GM04503 (cell line): ENCODE measurements at places on chromosomes 7 and 10.

DNA sequence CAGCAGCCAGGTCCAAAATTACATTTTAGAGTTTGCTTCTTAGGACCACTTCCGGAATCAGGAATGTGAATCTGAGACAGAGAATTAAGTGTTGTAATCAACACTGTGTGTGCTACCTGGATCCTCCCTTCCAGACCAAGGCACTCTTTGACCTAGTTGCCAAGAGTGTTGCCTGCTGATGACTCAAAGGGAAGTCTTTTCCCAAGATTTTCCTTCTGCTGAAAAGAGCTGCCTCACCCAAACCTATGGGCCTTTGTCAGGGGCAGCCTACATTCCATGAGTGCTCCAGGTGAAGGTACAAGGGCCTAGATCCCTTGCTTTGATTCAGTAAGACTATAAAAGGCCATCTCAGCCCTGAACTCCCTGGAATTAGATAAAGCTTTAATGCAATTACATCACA is 712.5 kb upstream of the ANKRD30A start:
- no peak for DNase-seq

DNA sequence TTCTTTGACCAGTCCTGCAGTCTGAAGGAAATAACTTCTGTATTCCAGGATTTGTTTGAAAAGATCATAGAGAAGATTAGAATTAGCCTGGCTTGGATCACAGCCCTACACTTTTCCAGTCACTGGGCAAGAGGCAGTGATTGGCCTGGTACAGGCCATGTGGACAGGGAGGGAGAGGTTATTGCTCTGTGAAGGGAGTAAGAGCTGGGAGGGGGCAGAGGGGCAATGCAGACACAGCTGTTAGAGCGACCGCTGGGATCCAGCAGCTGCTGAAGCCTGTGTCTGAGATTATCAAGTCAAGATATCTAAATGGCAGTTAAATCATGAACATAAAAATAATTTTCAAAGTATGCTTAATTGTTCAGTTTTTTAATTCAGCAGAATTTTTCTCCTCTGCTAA is 257.3 kb downstream of the SDK1 start:
- DNase-seq: no peak

DNA sequence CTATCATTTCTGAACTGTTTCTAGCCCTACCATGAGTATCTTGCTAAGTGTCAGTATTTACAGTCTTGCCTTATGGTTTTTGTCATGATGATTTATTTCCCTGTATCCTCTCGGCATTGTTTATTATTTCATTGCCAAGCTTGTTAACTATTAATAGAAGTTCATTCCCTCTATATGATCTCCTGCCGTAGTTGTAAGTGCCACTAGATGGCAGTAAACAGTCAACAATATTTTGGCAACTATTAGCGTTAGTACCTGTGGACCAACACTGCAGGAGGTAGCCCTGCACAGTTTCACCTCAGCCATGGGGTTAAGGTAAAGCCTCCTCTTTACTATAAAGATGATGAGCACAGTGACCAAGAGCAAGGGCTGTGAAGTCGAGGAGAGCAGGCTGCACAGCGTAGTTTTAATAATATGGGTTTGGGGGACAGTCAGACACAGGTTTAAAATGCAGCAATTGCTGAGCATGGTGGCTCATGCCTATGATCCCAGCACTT is 26.1 kb upstream of the CCNJ start:
- peak; percentile 10 for DNase-seq

DNA sequence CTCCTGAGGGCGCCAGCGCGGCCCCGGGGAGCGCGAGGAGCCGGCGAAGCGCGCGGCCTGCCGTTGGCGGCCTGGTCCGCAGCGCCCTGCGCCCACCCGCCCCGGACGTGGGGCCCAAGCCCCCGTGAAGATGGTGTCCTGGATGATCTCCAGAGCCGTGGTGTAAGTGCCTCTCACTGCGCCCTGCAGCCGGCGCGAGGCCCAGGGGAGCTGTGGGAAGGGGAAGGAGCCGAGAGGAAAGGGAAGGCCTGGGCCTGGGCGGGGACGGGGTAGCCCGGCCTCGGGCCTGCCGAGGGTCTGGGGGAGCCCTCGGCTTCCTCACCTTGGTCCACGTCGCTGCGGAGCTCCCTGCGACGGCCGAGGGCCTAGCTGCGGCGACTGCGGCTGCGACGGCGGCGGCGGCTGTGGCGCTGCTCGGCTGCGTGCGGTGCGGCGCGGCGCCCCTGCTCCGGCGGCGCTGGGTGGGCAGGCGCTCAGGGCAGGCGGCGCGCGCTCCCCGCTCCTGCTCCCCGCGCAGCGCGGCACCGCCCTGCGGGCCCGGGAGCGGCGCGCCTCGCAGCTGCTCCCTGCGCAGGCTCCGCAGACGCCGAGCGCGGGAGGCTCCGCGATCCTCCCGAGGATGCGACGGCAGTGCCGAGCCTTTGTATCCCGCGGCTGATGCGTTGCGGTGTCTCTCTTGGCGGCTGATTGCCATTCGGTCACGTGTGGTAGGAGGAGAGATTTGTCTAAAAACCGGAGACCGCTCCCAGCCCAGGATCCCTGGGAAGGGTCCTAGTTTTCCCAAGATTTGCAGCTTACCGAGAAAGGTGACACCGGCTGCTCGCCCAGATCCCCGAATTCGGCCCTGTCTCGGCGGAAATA is 445 bp downstream of the REEP3 start:
- DNase-seq: peak; percentile 24

GRCh38 chr7:128036226-128036940 is 5.1 kb upstream of the LRRC4 start:
- DNase-seq: no peak

GRCh38 chr7:91263384-91264045 is 718 bp upstream of the FZD1 start:
- DNase-seq: no peak

- no peak for DNase-seq
Measured at GRCh38 chr7:156611014-156612010, 29.3 kb upstream of the RNF32 start.

DNA sequence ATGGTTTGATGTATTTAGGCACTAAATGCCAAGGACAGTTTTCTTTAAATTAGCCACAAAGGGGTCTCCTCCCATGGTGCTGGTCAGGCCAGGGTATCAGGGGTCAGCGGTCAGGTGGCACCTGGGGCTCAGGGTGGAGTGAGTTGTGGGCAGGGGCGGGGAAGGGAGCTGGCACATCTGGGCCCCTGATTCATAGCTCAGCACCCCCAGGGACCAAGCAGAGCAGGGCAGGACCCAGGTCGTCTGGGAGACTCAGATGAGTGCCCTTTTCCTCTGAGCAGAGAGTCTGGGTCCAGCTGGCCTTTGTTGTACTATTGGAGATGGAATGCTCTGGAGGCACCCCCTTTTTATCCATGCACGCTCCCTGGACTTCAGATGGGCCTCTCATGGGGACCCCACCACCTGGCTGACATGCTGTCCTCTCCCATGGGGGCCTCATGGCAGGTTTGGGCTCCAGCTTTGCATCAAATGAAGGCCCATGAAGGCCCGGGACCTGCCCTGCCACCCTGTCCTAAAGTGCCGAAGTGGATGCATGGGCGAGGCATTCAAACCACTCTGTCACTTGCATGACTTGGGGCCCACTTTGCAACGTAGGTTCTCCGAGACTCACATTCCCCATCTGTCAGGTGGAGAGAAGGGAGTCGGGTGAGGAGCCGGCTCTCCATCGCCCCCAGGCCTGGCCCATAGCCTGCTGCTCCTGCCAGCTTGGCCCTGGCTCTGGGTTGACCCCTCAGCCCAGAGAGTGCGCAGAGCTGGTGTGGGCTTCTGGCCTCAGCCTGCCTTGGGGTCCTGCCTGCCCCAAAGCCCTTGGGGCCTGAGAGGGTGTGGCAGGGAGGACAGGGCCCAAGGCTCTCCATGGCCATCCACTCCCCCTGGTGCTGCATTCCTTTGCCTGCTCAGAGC is 66.4 kb downstream of the RAMP3 start:
- no peak for DNase-seq

DNA sequence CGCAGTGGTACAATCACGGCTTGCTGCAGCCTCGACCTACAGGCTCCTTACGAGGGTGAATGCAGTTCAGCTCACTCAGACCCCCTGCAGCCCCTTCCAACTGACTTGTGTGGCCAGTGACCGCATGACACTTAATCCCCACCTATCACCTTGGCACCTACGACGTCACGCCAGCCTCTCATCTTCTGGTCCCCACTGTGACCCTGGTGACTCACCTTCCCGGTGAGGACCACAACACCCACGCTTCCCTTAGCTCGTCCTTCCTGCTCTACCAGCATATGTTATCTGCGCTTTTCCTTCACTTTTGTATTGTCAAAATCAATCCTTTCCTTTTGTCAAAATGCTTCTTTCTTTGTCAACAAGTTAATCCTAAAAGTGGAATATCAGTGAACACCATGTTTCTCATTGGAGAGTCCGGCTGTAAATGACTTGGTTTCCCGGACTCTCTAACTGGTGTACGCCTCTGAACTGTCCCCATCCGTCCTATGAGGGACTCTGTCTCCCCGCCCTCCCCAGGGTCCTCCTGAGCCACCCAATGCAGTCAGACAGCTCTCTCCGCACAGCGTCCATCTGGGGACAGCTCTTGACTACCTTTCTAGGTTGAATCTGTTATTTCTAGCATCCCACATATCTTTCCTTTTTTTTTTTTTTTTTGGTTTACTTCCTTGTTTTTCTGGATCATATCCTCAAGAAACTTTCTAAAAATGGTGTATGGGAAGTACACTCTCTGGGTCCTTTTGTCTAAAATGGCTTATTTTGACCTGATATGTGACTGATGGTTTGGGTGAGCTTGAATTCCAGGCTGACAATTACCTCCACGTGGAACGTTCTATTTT is 37.3 kb downstream of the CFAP46 start:
- DNase-seq: no peak

DNA sequence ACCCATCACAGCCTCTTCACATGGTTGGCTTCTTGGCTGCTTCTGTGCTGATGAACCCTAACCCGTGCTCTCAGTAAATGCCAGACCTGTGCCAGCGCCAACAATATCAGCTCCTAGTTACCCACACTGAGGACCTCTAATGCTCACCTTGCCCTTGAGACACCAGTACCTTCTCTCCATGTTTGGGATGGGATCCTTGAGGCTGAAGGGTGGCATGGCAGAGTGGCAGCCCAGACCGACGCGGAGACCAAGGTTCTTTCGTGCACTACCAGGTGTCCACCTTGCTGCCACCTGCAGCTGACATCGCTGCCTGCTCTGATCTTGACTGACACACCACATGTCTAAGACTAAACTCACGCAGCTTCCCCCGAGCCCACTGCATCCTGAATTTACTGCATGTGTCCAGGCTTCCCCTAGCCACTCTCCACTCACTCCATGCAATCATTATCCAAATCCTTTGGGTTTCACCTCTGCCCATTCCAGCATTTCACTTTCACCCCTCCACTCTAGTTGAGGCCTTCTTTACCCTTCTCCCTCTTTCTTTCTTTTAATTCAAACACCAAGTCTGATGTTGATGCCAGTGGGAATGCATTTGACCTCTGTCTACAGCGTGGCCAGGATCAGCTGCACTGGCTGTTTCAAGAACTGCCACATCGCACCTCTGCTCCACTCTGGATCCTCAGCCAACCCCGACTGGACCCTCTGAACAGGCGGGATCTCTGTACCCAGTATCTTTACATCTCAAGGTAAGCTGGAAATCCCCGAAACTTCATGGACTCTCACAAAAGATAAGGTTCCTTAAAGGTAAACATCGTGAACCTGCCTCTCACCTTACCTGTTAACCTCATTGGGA is 294.9 kb downstream of the GLRX3 start:
- no peak for DNase-seq

- no peak for DNase-seq
Measured at GRCh38 chr10:7892146-7892545, 73.8 kb downstream of the TAF3 start.

DNA sequence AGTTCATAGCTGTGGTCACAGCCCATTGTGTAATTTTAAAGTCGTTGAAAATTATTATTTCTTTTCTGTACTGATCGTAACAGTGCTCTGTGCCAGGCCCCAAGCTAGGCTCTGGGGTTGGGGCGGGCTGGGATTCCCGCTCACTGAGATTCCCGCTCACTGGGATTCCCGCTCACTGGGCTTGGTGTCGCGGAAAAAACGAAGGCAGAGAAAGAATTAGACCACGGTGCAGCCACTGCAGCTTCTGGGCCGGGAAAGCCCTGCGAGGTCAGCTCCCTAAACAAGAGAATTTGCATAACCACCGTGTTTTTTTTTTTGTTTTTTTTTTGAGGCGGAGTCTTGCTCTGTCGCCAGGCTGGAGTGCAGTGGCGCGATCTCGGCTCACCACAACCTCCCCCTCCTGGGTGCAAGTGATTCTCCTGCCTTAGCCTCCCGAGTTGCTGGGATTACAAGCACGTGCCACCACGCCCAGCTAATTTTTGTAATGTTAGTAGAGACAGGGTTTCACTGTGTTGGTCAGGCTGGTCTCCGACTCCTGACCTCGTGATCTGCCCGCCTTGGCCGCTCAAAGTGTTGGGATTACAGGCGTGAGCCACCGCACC is 31.2 kb downstream of the FOXK1 start:
- DNase-seq: peak; percentile 78
